Type B pancreatic cell (in vitro differentiated cells): ENCODE measurements at places on chromosomes 12 and 14. TPM values are rescaled to one million over a fixed set of nuclear protein-coding genes. Genes with fewer than 3 reads are reported as not detected.

DNA sequence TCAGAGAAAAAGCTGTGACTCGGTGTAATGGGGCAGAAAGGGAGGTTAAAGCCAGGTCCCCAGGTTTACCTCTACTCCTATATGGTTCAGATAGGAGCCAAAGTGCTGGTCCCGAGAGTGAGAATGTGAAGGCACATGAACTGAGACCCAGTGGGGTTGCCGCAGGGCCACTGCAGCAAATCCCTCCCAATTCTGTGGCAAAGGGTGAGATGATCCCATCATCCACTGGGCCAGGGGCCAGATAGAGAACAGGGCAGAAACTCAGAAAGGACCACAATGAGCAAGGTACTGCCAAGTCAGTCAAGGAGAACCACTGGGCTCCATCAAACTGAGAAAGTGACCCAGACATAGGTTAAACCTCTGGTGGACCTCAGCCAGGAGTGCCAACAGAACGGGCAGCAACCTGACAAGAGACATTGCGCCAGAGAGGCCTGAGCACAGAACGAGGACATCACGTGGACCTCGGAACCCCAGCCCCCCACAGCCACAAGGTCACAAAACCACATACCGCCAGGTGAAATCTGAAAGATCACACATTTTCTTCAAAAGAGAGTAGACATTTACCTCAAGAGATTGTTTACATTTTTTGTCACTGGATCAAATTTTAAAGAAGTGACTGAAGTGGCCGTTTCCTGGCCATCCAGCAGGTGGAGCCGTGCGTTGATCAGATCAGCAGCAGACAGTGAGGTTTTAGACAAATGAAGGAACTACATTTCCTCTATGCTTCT, 20.5 kb upstream of the ITPR2 start:
- no peak overlapping the region for H3K4me3 ChIP-seq
- no peak for DNase-seq
- H3K4me1 ChIP-seq = peaks cover 5% of the 10 kb centered on the region
- H3K27me3 ChIP-seq = no peaks in the 10 kb centered on the region
- H3K36me3 ChIP-seq = no peaks in the 10 kb centered on the region
- H3K27ac ChIP-seq = peak overlapping the region; percentile 19

DNA sequence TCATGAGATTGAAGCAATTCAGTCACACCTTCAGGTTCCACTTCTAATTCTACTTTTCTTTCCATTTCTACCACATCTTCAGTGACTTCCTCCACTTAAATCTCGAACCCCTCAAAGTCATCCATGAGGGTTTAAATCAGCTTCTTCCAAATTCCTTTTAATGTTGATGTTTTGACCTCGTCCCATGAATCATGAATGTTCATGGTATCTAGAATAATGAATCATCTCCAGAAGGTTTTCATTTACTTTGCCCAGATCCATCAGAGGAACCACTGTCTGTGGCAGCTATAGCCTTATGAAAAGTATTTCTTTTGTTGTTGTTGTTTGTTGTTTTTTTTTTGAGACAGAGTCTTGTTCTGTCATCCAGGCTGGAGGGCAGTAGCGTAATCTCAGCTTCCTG, 7.6 kb downstream of the RXYLT1 start:
- no peak overlapping the region for H3K4me3 ChIP-seq
- no peak for DNase-seq
- H3K36me3 ChIP-seq = peaks cover 51% of the 10 kb centered on the region
- no peaks in the 10 kb centered on the region for H3K27me3 ChIP-seq
- H3K4me1 ChIP-seq = peaks cover 3% of the 10 kb centered on the region

GRCh38 chr14:43306053-43306452, 1201.0 kb downstream of the FSCB start:
- no peaks in the 10 kb centered on the region for H3K36me3 ChIP-seq
- DNase-seq = no peak
- H3K27ac ChIP-seq = no peak overlapping the region
- H3K4me3 ChIP-seq = no peak overlapping the region

The INSM2 gene
- 0.12 and 0.26 TPM in 2 replicates for total RNA-seq

The SERPINA1 gene
- total RNA-seq = 313 and 712 TPM in 2 replicates

- no peak overlapping the region for H3K4me3 ChIP-seq
- no peak overlapping the region for H3K27ac ChIP-seq
- no peaks in the 10 kb centered on the region for H3K4me1 ChIP-seq
- H3K36me3 ChIP-seq = no peaks in the 10 kb centered on the region
- no peak for DNase-seq
Observed at GRCh38 chr14:78721756-78722480, 551.7 kb downstream of the NRXN3 start.

The RNASE3 gene
- total RNA-seq = not detected in 2 replicates

GRCh38 chr12:129234209-129234608, 380.9 kb downstream of the GLT1D1 start:
- peaks cover 7% of the 10 kb centered on the region for H3K27me3 ChIP-seq
- H3K4me1 ChIP-seq = no peaks in the 10 kb centered on the region
- no peak overlapping the region for H3K27ac ChIP-seq
- no peak for DNase-seq

- peak overlapping the region; percentile 65 for H3K27ac ChIP-seq
- H3K4me3 ChIP-seq = no peak overlapping the region
- peaks cover 8% of the 10 kb centered on the region for H3K4me1 ChIP-seq
- H3K27me3 ChIP-seq = no peaks in the 10 kb centered on the region
Observed at GRCh38 chr12:119869720-119870119, 7.4 kb downstream of the CIT start.

DNA sequence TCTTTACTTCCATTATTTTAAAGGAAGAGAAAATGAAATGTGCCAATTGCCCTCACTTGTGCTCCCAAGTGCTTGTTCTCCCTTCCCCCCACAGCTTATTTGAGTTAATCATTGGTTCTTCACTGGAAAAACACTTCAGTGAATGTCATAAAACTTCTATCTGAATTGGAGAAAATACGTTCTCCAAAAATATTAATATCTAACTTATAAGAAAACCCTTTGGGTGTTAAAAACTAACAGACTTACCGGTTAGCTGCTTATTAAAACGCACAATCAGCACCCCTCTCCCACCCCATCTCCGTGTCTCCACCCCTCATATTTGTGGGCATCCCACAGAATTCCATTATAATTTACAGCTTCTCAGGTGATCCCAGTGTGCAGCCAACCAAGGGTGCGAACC, 31.7 kb downstream of the PLEKHA5 start:
- no peak for DNase-seq
- H3K36me3 ChIP-seq = peaks cover 40% of the 10 kb centered on the region
- no peak overlapping the region for H3K27ac ChIP-seq
- H3K4me3 ChIP-seq = no peak overlapping the region
- peaks cover 2% of the 10 kb centered on the region for H3K4me1 ChIP-seq
- H3K27me3 ChIP-seq = no peaks in the 10 kb centered on the region

The VDR gene
- 0.77 and 1.5 TPM in 2 replicates for total RNA-seq

DNA sequence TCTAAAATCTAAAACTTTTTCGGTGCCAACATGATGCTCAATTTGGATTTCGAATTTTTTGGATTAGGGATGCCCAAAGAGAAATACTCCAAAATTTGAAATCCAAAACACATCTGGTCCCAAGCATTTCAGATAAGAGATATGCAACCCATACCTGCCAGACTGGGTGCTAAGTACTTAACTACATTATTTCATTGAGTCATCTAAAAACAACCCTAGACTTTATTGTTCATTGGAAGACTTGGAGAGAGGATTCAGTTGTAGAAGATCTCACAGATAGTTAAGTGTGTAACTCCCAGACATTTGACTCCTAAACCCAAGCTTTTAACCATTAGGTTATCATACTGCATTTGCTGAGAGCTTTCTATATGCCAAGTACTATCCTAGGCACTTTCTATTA, 102.2 kb downstream of the BCAT1 start:
- no peak overlapping the region for H3K4me3 ChIP-seq
- H3K4me1 ChIP-seq = peaks cover under 1% of the 10 kb centered on the region
- H3K36me3 ChIP-seq = peaks cover 52% of the 10 kb centered on the region

DNA sequence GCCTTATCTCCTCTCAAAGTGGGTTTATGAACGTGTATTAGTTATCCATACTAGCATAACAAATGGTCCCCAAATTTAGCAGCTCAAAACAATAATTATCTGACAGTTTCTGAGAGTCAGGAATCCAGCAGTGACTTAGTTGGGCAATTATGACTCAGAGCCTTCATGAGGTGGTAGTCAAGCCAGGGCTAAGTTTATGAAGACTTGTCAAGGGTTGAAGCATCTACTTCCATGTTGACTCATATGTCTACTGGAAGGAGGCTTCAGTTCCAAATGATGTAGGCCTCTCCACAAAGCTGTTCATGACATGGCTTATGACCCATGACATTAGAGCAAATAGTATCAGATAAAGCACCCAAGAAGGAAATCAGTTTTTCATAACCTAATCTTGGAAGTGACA, 73.2 kb downstream of the IPO8 start:
- no peaks in the 10 kb centered on the region for H3K4me1 ChIP-seq
- no peak for DNase-seq
- no peak overlapping the region for H3K4me3 ChIP-seq
- H3K27me3 ChIP-seq = no peaks in the 10 kb centered on the region
- H3K36me3 ChIP-seq = peaks cover 29% of the 10 kb centered on the region

The SLC17A8 gene
- 2.6 and 6.1 TPM in 2 replicates for total RNA-seq

DNA sequence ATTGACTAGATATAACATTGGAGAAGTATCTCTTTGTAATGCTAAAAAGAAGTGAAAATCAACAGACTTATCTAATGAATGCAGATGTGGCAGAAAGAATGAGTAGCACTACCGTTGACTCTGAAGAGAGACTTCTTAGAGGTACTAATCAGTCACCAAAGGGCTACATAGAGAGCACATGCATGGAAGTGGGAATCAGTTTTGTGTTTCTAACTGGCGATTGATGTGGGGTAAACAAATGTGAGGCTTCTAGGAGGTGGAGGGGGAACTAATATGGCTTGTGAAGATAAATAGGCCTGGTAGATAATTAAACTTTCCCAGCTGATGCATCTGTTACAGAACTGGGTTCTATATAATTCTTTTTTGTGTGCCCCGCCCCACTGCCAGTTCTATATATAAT, 10.5 kb downstream of the COCH start:
- no peaks in the 10 kb centered on the region for H3K27me3 ChIP-seq
- no peaks in the 10 kb centered on the region for H3K4me1 ChIP-seq
- no peak overlapping the region for H3K27ac ChIP-seq

DNA sequence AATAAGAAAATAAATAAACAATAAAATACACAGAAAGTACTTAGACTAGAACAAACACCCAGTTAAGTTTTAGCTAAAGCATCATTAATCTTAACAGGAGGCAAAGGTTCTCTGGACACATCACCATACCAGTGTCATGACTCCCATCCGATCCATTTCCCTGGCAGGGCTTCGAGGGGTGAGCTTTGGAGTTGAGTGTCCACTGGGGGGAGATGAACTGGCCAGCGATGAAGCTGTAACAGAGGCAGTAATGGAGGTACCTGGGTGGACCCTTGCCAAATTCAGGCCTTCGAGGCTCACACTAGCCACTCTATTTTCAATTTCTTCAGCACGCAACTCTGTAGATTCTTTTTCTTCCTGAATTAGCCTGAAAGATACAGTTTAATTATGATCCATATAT, 269.5 kb downstream of the ACSS3 start:
- H3K27me3 ChIP-seq = no peaks in the 10 kb centered on the region
- no peak overlapping the region for H3K27ac ChIP-seq
- no peaks in the 10 kb centered on the region for H3K4me1 ChIP-seq
- H3K4me3 ChIP-seq = no peak overlapping the region

- DNase-seq = no peak
- no peak overlapping the region for H3K27ac ChIP-seq
- no peaks in the 10 kb centered on the region for H3K36me3 ChIP-seq
Observed at GRCh38 chr14:62270236-62270635, 508.0 kb downstream of the SNAPC1 start.

DNA sequence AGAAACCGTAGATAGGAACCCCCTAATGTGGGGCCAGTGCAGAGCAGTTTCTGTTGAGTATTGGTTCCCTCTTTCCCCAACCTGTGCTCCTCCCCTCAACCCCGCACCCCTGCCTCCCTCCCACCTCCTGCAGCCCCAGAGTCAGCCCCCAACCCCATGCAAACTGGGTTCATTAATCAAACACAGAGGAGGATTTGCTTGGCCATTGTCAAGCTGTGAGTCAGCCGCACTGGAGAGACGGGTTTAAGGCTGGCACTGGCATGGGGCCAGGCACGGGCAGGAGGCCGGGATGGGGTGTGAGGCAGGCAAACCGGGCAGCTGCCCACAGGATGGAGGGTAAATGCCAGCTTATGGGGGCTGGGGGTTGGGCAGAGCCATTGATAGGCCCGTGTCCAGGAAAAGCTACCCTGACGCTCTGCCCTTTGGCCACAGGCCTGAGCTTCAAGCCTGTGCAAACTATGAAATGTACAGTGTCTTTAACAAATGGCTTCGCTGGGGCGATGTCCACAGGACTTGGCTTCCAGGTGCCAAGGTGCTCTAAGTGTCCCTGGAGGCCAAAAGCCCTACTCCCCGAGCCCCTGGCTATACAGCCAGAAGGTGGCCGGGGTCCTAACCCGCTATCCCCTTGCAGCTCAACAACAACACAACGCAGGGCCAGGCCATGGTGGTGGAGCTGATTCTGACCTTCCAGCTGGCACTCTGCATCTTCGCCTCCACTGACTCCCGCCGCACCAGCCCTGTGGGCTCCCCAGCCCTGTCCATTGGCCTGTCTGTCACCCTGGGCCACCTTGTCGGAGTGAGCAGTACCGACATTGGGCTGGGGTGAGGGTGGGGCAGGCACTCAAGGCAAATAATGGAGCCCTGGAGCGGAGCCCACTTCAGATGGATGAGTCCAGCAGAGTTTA, 1.4 kb downstream of the AQP5 start:
- peaks cover 9% of the 10 kb centered on the region for H3K4me1 ChIP-seq
- no peak overlapping the region for H3K27ac ChIP-seq
- H3K4me3 ChIP-seq = peak overlapping the region; percentile 22
- H3K36me3 ChIP-seq = peaks cover 4% of the 10 kb centered on the region

The HCAR2 gene
- 21.4 and 93.8 TPM in 2 replicates for total RNA-seq

- peaks cover 21% of the 10 kb centered on the region for H3K4me1 ChIP-seq
- H3K36me3 ChIP-seq = no peaks in the 10 kb centered on the region
- peak overlapping the region; percentile 84 for H3K4me3 ChIP-seq
- DNase-seq = no peak
- peak overlapping the region; percentile 86 for H3K27ac ChIP-seq
Observed at GRCh38 chr12:52035190-52035589, 16.1 kb upstream of the NR4A1 start.

- no peaks in the 10 kb centered on the region for H3K27me3 ChIP-seq
- no peak overlapping the region for H3K27ac ChIP-seq
- H3K4me1 ChIP-seq = no peaks in the 10 kb centered on the region
- H3K36me3 ChIP-seq = no peaks in the 10 kb centered on the region
- no peak for DNase-seq
Observed at GRCh38 chr12:44780221-44780790, 95.8 kb downstream of the NELL2 start.

GRCh38 chr14:59566725-59567124, 9.9 kb downstream of the CCDC175 start:
- H3K27me3 ChIP-seq = peaks cover 16% of the 10 kb centered on the region
- no peak for DNase-seq
- H3K4me3 ChIP-seq = no peak overlapping the region
- H3K4me1 ChIP-seq = peaks cover 12% of the 10 kb centered on the region
